ENCODE measurements at places on chromosomes 3 and 15.

- DNase-seq, result no peak
These were observed 31.5 kb downstream of the SEMA5B start for GRCh38 chr3:122996038-122996580.

GRCh38 chr3:113242096-113242581, 30.8 kb downstream of the BOC start:
- no peak for DNase-seq

DNA sequence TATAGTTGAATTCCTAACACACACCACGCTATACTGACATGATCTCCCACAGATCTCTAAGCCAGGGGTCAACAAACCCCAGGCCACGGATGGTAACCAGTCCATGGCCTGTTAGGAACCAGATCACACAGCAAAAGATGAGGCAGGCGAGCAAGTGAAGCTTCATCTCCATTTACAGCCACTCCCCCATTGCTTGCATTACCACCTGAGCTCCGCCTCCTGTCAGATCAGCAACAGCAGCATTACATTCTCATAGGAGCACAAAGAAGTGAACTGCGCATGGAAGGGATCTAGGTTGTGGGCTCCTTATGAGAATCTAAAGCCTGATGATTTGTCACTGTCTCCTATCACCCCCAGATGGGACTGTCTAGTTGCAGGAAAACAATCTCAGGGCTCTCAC, 2.7 kb downstream of the PDCD7 start:
- DNase-seq, result no peak

DNA sequence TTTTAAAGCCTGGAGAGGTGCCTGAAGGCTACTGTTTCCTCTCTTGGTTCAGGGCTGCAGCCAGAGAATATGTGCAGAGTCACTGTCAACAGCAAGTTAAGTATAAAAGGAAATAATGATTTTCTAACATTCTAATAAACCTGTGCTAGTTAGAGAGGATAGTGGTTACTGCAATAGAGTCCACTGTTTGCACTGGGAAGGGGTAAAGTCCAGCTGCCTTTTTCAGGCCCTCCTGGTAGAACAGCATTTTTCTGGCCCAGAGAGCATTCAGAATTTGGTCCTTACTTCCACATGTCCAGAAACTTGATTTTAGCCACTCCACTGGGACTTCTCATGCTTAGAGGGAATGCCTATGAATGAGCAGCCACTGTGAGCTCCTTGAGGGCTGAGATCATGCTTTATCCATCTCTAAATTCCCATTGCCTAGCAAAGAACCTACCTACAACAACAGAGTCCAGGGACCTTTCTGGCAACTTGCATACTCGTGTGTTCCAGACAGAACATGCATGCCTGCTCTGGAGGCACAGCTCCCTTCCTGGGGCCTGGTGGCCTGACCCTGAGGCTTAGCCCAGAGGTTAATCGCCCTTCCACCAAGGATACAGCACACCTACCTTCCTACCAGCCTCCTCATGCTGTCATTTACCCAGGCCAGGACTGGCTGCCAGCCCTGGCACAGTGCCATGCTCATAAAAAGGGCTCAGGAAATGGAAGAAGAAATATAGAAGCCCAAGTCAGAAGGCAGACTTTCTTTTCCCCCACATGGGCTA, 50.3 kb upstream of the ATP13A3 start:
- peak; percentile 8 for DNase-seq

GRCh38 chr3:128412180-128413002, 54.3 kb downstream of the DNAJB8 start:
- DNase-seq, result no peak

- no peak for DNase-seq
These were observed 101.2 kb downstream of the SCN11A start for GRCh38 chr3:38950581-38950980.

GRCh38 chr3:45792516-45793172, 3.7 kb downstream of the SLC6A20 start:
- no peak for DNase-seq

- DNase-seq, result no peak
These were observed 206.9 kb downstream of the KLHL25 start for GRCh38 chr15:85587707-85588411.
